T-helper 1 cell (primary cell): ENCODE measurements at places on chromosomes 7 and 10.

DNA sequence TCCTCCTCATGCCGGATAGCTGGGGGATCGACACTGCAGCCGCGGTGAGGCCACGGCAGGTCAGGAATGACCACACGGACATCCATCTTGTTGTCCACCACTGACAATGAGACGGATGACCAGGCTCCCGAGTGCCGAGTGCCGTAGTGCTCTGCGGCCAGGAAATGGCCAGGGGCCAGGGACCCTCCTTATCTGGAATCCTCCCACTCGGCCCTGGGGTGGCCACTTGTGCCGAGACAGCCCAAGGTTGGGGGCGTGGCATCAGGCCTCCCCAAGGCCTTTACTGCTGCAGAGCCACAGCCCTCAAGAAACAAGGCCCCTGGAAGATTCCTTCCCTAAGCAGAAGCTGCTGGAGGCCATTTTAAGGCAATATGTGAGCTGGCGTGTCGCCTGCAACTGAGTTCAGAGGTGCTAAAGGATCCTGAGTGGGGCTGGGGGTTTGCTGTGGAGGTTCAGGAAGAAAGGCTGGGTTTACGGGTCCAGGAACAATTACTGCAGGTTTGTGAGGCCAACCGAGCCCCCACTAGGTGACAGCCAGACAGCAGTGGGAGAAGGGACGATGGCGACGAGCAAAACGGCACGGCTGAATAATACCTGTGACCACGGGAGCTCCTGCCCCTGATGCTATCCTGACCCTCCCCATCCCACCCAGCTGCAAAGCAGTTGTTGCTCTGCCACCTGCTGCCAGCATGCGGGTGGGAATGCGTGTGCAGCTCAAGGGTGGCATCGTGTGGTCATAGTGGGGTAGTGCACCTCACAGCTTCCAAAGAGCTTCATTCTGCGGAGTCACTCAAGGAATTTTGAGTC is 31.6 kb upstream of the LEP start:
- DNase-seq: peak; percentile 37

GRCh38 chr10:133224756-133225372 is 5.2 kb upstream of the UTF1 start:
- DNase-seq: no peak

DNA sequence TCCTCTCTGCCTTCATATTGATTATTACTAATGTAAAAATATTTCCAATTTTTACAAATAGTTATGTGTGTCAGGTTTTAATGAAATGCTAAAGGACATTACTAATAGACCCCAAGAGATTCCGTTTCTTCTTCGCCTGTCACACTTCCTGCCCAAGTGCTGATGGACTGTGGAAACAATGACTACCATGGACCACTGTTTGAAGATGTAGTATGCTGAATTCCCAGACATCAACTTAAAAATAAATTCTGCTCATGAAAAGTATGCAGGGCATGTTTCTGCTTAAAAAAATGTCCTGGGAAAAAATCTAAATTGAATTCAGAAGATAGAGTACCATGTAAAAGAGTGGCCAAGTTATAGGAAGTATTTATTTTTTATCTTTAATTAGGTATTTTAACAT is 52.1 kb downstream of the ST7 start:
- no peak for DNase-seq

GRCh38 chr7:39271402-39271801 is 293.7 kb downstream of the POU6F2 start:
- no peak for DNase-seq

GRCh38 chr7:114310345-114311110 is 104.1 kb upstream of the FOXP2 start:
- DNase-seq: no peak

DNA sequence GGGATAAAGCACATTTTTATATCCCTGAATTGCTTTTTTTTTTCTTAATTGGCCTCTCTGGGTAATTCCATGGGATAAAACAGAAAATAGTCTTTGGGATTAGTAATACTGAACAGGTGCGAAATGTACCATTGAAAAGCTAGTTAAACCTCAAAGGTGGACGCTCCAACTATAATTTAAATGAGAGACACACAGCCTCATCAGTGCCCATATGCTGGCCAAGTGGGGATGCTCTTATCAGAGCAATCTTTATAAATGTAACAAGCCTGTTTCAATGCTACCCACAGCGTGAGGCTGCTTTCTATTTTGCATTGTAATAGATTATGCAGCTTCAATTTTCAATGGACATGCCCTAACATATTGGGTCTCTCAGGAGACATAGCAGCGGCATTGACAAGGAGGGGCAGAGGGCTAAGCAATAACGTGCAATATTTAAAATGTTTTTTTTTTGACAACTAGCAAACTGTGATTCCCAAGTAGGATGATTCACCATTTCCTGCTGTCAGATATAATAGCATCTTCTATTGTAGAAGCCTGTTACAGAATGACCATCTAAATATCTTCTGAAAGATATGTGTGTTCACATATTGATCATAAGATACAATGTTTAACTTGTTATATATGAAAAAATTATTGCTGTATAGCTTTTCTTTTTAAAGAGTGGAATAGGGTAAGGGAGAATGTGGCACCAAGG is 91.3 kb upstream of the BET1 start:
- DNase-seq: no peak

DNA sequence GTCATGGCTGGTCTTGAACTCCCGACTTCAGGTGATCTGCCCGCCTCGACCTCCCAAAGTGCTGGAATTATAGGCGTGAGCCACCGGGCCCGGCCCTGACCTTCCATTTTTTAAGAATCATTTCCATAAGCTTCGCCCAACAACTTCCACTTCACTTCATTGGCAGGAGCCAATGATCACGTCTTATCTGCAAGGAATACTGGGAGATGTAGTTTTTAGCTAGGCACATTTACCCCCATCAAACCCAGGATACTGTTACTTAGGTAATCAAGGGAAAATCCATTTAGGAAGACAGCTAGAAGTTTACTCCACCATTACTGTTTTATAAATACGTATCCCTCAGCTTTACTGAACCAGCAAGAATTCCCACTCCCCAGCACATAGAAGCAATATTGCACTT is 3.4 kb upstream of the CDK13 start:
- no peak for DNase-seq

DNA sequence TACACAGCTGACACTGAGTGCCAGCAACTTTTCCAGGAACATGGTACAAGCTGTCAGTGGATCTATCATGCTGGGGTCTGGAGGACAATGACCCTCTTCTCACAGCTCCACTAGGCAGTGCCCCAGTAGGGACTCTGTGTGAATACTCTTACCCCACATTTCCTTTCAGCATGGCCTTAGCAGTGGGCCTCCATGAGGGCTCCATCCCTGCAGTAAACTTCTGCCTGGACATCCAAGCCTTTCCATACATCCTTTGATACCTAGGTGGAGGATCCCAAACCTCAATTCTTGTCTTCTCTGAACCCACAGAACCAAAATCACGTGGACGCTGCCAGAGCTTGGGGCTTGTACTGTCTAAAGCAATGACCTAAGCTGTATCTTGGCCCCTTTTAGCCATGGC is 116.8 kb downstream of the IQUB start:
- no peak for DNase-seq

DNA sequence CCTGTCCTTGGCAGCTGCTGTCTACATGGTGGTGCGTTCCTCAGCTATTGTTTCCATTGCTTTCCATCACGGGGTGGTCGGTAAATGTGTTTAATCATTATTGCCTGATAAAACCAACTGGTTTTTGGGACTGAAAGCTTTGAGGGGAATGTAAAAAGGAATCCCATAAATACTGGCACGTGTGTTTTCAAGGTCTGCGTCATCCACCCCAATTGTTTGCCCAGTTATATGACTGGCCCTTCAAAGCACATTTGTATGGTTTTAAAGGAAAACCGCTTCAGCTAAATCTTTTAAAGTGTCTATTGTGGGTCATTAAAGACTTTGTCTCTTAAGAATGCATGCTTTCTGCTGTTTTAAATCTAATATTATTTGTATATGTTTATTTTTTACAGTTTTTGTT is 65.0 kb downstream of the TRRAP start:
- no peak for DNase-seq

DNA sequence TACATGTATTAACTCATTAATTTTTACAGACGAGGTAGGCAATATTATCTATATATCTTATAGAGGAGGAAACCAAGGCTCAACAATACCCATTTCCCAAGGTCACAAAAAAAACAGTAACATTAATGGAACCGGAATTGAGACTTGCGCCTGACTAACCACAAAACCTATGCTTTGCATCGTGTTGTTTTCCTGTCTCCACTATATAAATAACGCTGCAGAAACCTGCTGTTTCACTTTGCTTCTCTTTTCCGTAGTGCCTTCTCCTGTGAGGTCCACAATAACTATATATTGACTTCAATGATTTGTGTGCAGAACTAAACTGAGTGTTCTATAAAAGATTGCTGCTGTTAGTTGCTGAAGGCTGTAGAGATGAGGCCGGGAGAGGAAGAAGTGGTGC is 97.7 kb upstream of the RPA3 start:
- DNase-seq: no peak

- no peak for DNase-seq
These were observed 142.2 kb downstream of the EMX2 start for GRCh38 chr10:117684672-117685211.

DNA sequence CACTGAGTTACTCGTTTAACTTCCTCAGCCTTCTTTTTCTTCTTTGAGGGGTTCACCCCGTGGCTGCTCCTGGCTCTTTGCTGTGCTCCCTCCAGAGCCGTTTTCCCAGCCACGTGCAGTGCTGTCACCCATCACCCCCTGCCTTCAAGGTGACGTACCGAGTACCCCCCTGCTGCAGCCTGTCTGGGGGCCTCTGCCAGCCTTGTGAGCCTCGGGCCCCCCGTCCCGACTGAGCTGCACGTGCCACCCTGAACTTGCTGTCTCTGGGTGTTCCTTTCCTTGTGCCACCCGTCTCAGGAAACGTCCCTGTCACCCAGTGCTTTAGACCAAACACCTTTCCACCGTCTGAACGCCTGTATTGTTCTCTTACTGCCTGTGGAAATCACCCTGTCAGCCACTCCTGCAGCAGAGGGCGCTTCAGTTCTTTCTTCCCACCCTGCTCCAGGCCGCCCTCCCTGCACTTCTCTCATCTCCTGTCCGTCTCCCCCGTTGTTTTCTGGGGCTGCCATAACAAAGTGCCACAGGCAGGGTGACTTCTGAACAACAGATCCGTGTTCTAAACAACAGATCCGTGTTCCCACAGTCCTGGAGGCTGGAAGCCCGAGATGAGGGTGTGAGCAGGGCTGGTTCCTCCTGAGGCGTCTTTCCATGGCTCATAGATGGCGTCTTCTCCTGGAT is 44.6 kb downstream of the WDR37 start:
- DNase-seq: no peak

DNA sequence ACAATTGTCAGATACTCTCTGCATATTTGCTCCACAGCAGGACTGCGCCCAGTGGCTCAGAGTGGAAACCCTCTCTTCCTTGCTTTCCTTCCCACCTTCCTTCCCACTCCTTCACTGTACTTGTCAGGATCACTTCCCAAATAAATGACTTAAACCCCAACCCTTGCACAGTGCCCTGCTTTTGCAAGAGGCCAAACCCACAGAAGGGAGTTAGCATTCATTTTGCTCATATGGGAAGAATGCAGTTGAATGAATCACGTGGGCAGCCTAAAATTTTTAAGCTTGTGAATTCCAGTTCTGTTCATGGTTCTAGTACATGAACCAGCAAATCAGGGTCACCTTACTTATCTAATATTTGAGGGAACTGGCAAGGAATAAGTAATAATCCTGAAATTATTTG is 47.7 kb upstream of the SFMBT2 start:
- DNase-seq: no peak

GRCh38 chr7:148299350-148300276 is 291.0 kb upstream of the C7orf33 start:
- DNase-seq: no peak

DNA sequence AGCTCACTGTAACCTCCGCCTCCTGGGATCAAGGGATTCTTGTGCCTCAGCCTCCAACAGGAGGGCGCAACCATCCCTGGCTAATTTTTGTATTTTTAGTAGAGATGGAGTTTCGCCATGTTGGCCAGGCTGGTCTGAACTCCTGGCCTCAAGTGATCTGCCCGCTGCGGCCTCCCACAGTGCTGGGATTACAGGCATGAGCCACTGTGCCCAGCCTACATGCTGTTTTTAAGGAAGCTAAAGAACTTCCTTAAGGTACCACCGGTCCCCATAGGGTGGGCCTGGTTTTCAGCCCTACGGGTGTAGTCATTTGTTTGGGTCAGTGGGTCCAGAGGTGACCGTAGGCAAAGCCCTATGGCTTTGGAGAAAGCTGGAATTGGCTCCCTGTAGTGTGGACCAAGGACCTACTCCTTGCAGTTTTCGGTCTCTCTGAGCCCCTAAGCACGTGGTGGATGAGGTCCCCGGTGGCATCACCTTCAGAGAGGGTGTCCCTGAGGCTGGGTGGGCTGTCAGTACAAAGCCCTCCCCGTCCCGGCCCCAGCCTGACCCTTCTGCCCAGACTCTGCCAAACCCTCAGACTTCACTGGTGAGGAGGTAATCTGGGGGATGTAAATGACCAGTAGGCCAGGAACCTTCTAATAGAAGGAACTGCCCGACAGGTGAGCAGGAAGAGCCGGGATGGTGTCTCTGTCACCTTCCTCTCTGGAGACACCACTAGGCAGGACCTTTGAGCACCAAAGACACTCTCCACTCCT is 30.5 kb downstream of the ANXA11 start:
- no peak for DNase-seq

- DNase-seq: no peak
These were observed 68.9 kb downstream of the DYNC1I1 start for GRCh38 chr7:95840953-95841950.

DNA sequence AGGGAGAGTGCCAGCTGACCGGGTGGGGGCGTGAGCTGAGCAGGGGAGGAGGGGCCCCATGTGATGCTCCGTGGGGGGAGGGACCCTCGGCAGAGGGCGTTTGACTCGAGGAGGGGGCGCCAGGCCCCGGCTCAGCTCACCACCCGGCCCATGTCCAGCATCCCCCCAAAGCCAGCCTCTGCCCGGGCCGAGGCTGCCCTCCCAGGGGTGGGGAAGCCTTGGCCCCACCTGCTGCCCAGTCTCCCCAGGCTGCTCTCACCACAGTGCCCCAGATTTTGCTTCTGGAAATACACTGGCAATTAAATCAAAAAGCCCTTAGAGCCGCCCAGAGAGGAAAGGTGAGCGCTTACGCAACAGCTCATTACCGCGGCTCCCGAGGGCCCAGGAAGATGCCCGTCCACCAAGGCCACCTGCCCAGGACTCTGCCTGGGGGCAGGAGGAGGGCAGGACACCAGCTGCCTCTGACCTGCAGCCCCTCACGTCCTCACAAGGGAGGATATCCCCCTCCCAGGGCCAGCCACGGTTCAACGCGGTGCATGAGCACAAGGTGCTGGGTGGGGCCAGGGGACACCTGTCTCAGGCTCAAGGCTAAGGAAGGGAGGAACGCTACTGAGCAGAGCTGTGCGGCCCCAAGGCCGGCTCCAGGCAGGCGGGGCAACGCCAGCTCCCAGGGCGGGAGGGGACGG is 70.0 kb upstream of the INPP5A start:
- DNase-seq: no peak

DNA sequence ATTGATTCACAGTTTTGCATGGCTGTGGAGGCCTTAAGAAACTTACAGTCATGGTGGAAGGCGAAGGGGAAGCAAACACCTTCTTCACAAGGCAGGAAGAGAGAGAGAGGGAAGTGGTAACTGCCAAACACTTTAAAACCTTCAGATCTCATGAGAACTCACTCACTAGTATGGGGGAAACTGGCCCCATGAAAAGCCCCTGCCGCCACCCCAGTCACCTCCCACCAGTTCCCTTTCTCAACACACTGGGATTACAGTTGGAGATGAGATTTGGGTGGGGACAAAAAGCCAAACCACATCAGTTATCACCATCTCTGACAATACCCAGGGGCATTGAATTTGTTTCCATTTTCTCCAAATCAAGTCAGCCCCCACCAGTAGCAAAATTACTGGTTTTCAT is 740.4 kb downstream of the GATA3 start:
- DNase-seq: no peak
